ENCODE measurements at places on chromosomes 16 and 17.

DNA sequence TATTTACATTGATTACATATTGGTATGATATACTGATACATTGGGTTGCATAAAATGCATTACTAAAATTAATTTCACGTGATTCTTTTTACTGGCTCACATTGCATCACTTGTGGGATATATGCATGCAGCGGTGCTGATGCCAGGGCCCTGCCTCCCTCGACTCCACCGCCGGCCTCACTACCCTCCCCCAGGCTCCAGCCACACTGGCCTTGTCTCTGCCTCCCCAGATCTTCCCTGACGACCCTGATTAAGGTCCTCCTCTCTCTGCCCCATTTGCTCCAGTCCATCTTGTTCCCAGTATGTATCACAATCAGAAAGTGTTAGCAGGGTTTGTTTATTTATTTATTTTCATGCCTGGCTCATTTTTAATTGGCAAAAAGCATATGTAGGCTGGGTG, 306.8 kb downstream of the FOXL1 start:
- no peak for DNase-seq

DNA sequence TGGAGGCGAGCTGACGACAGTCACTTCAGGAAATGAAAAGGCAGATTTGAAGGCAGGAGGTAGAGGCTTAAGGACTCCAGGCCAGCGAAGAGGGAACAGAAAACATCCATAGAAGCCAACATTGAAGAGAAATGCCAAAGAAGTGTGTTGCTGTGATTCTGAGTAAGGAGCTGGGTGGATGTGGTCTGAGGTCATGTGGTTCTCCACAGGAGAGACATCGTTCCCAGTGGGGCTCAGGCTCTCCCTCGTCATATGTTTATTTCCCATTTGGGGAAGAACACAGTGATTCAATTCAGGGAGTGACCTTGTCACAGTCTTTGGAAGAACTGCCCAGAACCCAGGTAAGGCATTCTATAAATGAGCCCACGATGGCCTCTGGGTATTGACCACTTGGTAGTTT, 6.6 kb upstream of the PMP22 start:
- DNase-seq: no peak

DNA sequence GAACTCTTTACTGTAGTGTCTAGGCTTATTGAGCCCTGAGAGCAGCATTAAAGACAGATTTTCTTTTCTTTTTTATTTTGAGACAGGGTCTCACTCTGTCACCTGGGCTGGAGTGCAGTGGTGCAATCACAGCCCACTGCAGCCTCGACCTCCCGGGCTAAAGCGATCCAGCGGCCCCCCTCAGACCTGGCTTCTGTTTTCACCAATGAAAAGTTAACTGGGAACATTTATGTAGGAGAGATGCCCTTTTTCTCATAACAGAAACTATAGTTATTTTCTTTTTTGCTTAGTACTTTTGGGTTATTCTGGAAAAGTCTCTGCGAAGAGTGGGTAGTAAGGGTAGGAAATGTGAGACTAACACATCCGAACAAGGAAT, 1.5 kb downstream of the MAP1LC3B start:
- DNase-seq: no peak

GRCh38 chr16:3945751-3946603, 65.5 kb upstream of the CREBBP start:
- DNase-seq: no peak

GRCh38 chr17:42459801-42460281, 1.2 kb downstream of the ATP6V0A1 start:
- no peak for DNase-seq
